Activated CD8-positive, alpha-beta memory T cell treated with anti-CD3 and anti-CD28 coated beads for 4 hours (primary cell): ENCODE measurements at places on chromosomes 2 and 18.

- DNase-seq, result no peak
Observed at GRCh38 chr2:31241625-31242270, 7.8 kb downstream of the EHD3 start.

DNA sequence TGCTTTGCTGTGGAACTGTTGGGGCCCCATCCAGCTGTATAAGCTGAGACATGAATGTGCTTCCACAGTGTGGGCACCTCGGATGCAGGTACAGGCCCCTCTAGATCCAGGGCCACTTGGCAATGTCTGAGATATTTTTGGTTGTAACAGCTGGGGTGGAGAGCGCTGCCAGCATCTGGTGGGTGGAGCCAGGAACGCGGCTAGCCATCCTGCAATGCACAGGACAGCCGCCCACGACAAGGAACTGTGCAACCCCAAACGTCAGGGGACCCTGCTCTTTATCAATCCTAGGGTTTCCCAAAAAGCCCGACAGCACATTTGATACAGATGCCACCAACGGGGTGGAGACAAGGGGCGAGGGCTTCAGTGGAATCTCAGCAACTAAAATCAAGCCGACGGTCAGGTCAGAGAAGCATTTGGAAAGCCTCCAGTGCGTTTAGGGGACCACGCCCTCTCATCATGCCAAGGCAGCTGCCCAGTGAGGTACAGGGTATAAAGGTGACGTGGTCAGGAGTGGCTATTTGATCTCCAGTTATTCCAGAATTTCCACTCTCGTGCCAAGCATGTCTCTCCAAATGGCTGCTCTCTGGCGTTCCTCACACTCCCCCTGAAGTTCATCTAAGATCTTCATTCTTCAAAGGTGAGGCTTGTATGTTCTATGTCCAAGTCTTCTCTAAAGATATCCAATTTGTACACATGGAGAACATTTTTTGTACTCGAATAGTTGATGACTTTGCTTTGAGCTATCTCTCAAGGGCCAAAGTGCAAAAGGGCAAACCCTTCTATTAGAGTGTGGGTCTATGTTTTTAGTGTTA lies 55.7 kb downstream of the LRRFIP1 start:
- no peak for DNase-seq

DNA sequence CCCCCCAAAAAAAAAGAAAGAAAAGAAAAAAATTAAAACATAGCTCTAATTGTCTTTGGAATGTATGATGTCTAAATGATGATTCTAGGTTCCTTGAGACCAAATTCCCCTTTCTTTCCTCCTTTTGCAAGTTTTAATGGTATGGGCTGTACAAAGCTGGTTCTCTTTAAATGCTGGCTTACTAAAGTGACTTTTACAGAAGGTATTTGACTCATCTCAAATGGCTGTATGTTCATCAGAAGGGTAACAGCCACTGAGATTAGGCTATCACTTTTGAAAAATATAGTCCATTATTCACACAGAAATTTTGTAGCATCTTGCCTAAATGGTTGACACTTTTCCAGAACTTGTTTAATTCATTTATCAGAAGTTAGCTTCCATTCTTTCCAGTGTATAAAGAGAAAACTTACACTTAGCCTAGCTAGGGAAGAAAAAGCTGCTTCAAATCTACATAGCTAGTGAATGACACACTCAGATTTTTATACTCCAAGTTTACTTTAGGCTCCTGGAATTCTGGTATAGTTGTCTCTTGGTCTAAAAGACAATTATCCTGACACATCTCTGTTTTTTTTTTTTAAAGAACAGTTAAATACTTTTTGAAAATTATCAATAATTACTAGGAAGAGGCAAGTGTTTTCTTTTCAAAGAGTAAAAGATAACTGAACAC lies 622.6 kb downstream of the LRP1B start:
- DNase-seq, result no peak

- DNase-seq, result no peak
Observed at GRCh38 chr2:62783679-62784078, 78.2 kb downstream of the EHBP1 start.

- no peak for DNase-seq
Observed at GRCh38 chr2:162177301-162177700, 25.3 kb upstream of the GCG start.

DNA sequence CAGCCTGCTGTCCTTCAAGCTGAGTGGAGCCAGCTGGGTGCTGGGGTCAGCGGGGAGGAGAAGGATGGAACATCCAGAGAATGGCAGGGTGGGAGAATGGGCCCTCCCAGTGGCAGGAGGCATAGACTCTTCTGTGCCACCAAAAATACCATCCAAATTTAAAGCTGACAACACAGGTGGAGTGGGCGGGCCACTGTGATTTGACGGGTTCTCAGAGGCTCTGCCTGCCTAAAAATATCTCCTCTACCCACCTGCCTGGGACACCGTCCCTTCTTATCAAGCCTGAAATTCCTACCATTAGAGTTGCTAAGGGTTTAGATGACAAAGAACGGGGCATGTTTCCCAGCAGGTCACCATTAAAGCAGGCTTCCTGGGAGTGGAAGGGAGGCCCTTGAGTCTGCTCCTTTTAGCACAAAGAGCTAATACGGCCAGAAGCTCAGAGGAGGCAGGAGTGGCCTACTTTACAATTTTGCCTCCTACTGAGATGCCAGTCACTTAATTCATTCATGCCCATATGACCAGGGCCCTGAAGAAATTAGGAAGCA lies 19.8 kb upstream of the MARCHF4 start:
- no peak for DNase-seq

GRCh38 chr2:27001950-27002349 lies 30.8 kb upstream of the TMEM214 start:
- no peak for DNase-seq

GRCh38 chr2:12034382-12034781 lies 287.9 kb downstream of the LPIN1 start:
- DNase-seq, result no peak

- no peak for DNase-seq
Observed at GRCh38 chr18:25111377-25112288, 240.3 kb downstream of the ZNF521 start.

GRCh38 chr2:238818561-238818960 lies 29.3 kb upstream of the TWIST2 start:
- DNase-seq, result no peak

GRCh38 chr18:40577239-40577980 lies 1377.6 kb upstream of the PIK3C3 start:
- DNase-seq, result no peak

GRCh38 chr2:164725542-164725941 lies 104.3 kb upstream of the GRB14 start:
- DNase-seq, result no peak

GRCh38 chr2:235097196-235097595 lies 145.4 kb downstream of the SH3BP4 start:
- no peak for DNase-seq

DNA sequence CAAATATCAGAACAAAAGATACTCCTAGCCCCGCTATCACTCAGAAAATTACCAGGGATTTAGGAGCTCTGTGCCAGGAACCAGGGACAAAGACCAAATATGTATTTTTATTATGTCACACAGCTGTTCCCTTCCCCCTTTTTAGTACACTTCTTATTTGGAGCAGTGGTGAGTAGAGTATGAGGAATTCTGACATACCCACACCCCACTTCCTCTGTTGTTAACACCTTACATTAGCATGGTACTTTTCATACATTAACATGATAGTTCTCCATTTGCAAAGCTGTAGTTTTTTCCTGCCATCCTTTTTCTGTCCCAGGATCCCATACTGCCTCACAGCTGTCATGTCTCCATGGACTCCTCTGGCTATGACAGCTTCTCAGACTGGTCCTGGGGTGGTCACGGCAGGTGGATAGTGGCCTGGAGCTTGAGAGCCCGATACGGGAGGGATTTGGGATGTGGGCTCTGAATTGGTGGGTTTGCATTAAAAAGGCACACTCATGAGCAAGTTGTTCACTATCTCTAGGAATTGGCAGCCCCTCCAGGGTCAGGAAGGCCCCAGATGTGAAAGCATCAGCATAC lies 100.2 kb downstream of the SH3RF3 start:
- DNase-seq, result no peak

GRCh38 chr18:36485772-36486171 lies 188.3 kb downstream of the FHOD3 start:
- no peak for DNase-seq

- no peak for DNase-seq
Observed at GRCh38 chr18:34990597-34990996, 50.6 kb upstream of the MAPRE2 start.

GRCh38 chr2:10269291-10269690 lies 33.4 kb upstream of the HPCAL1 start:
- no peak for DNase-seq

DNA sequence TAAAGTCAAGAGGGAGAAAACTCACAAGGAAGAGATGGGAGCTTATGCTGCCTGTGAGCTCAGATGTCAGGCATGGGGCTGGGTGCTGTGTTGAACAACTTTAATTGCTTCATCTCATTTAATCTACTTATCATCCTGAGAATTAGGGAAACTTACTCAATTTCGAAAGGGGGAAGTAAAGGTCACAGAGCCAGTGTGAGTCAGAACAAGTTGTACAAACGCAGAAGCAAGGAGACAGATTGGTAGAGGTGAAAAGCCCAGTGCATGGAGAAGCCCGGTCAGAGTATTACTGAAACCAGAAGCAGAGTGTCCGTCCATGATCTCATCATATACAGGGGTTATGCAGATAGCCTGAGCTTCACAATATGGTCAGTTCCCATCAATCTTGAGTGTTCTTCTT lies 281.1 kb upstream of the POU3F3 start:
- no peak for DNase-seq

DNA sequence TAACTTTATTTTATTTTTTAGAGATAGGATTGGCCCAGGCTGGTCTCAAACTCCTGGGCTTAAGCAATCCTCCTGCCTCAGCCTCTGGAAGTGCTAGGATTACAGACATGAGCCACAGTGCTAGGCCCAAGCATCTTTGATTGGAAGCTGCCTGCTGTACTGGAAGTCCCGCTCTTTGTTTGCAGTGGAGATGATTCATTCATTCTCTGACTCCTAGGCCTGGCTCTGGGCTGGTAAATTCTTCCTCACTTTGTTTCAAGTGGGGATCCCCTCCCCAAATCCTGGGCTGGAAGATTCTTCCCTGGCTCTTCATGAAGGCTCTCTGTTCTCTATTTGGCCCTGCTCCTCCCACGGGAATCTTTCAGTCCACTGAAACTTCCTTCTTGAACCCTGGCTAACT lies 81.9 kb downstream of the NEURL3 start:
- no peak for DNase-seq

DNA sequence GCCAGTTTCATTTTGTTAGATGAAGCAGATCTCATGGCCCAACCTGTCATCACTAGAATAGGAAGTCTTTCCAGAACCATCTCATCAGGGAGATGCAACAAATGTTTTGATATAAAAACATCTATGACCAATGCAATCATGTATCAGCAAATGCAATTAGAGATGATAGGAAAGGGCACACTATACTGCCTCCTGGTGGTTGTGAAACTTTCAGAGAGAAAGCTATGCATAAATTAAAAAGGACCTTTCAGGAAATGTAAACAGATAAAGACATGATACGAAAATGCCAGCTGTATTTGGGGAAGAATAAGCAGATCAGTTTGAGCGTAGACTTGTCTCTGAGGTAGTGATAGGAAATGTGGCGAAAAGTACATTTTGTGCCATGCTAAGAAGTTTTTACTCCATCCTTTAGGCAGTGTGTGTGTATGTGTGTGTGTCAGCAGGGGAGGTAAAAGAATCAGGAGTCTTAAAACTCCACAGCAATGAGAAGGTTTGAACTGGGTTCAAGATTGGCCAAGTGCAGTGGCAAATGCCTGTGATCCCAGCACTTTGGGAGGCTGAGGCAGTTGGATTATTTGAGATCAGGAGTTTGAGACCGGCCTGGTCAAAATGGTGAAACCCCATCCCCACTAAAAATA lies 479.3 kb downstream of the CPS1 start:
- no peak for DNase-seq

- no peak for DNase-seq
Observed at GRCh38 chr2:11642972-11643371, 27.0 kb downstream of the NTSR2 start.

- DNase-seq, result no peak
Observed at GRCh38 chr18:62505669-62506494, 16.9 kb upstream of the ZCCHC2 start.

DNA sequence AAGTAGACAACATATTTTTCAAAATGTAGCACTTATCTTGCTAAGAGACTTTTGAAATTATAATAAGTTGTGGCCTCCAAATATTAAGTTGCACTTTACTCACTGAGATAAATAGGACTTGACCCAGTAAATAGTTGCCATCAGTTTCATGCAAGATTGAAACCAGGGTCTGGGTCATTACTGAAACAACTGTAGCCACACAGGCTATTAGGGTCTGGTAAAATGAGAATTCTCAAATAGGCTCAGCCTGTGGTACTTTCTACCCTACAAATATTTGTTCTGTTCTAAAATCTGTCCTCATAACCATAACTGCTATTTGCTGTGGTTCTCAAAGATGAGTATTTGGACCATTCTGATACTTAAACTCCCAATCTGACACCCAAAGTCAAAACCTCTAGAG lies 115.4 kb upstream of the STK17B start:
- DNase-seq, result no peak

GRCh38 chr2:63500398-63500797 lies 87.9 kb downstream of the WDPCP start:
- DNase-seq, result no peak

DNA sequence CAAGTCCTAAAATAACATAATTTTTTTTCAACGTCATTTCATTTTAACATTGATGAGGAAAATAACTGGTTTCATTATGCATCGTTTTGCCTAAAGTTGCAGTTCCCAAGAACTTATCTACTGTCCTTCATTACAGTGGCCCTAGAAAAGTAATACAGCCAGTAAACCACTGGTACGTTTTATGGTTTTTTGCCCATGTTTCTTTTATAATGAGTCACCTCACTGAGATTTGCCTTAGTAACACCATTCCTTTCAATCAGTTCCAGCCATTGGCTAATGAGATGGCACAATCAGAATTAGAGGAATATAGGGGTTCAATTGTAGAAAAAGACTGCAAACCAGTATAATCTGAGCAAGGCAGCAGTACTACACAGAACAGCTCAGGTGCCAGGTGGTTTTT lies 422.6 kb upstream of the LYPD1 start:
- DNase-seq, result no peak

DNA sequence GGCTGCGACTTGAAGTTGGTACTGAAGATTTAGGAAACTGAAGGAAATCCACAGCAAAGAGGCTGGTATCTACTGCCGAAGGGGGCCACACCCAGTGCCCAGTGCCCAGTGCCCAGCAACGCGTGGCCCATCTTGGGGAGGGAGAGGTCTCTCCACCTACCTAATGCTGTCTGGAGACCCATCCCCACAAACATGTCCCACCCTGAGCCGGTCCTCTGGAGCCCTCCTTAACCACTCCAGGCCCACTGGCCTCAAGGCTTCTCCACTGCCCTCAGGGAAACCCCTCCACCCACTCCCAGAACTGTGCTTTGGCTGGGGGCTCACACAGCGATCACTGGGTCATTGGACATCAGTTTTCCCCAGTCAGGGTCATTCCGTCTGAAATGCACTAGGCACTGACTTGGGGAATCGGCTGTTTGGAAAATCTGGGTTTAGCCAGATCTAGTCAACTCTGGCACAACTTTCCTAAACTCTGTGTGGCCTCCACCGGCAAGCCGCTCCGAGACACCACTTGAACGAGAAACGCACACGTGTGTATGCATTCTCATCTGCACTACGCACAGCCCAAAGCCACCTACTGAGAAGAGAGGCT lies 20.1 kb downstream of the GPR55 start:
- DNase-seq, result no peak

- no peak for DNase-seq
Observed at GRCh38 chr2:8312861-8313830, 368.7 kb upstream of the ID2 start.

- no peak for DNase-seq
Observed at GRCh38 chr18:77422974-77423867, 173.6 kb downstream of the GALR1 start.
